Thymus (tissue), 14 donors: ENCODE measurements at places on chromosomes 5 and 9.

GRCh38 chr9:38085308-38085707, 16.3 kb upstream of the SHB start:
- DNase-seq: no peak

DNA sequence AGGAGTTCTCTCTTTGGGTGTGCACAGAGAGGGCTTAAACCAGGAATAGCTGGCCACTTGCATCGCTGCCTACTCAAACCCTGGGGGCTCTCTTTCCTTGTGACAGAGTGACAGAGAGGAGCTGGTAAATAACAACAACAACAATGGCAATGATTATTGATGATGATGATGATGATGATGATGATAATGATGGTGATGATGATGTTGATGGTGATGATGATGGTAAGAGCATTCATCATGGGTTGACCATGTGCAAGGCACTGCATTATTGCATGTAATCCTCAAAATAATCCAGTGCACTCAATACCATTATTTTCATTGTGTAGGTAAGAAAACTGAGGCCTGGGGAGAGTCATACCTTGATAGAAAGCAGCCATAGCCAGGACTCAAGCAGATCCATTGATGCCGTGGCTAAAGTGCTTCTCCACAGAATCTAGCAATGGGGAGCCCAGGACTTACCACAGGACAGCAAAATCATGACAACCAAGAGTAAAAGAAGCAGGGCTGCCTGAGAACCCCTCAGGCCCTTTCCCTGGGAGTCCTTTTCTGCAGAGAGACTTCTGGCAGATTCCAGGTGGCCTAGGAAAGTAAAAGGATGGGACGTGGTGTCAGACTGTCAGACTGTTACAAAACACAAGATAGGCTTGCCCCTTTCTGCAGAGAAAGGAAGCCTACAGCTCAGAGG, 4.8 kb downstream of the FOXI1 start:
- DNase-seq: no peak

DNA sequence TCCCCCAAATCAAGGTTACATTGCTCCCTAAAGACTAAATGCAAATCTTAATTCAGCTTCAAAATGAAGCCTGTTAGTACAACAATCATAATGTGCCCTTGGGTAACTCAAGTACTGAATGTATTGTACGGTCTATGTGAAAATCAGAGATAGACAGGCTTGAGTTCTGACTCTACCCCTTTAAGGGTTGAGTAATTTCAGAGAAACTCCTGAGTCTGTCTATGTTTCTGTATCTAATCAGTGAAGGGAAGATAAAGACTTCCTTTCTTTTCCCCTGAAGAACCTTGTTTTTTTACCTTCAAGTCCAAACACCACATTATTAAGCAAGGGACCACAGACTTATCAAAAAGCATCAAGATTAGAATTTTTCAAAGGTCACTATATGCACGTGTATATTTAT, 108.2 kb downstream of the MPDZ start:
- no peak for DNase-seq

DNA sequence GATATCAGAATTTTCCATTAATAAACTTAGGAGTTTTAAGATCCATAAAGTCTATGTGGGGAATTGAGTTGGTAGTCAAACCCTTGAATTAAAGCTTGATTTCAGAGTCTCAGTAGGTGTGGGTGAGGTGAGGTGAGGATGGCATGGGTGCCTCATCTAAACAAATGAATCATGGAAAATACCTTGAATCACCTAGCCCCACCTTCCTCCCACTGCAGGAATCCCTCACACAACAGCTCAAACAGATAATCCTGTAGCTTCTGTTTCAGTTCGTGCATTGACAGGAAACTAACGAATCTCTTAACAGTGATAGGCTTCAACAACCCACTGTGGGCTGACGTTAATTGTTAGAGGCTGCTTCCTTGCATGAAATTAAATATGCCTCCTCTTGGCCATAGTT, 185.0 kb downstream of the SREK1 start:
- no peak for DNase-seq

- peak; percentile 80 for DNase-seq
Observed at GRCh38 chr9:120877276-120878034, 467 bp upstream of the PHF19 start.
